ENCODE measurements at places on chromosomes 2 and 18. TPM values are rescaled to one million over a fixed set of nuclear protein-coding genes. Genes with fewer than 3 reads are reported as not detected.

The TUBA3E gene
- 1.2 TPM for total RNA-seq

The SLC4A3 gene
- total RNA-seq: 396 TPM

The SPHKAP gene
- 61.2 TPM for total RNA-seq

The ORC4 gene
- 35.1 TPM for total RNA-seq

The OBSL1 gene
- total RNA-seq: 199 TPM

The TXNDC2 gene
- not detected for total RNA-seq

The GAREM2 gene
- 1.1 TPM for total RNA-seq

The KCNG2 gene
- total RNA-seq: 0.32 TPM

The PGAP1 gene
- total RNA-seq: 7.7 TPM

The MEP1B gene
- total RNA-seq: 0.13 TPM

The FARSB gene
- total RNA-seq: 17.8 TPM

The CYP1B1 gene
- total RNA-seq: 92.7 TPM

The SERPINB11 gene
- not detected for total RNA-seq

The GAD1 gene
- 0.46 TPM for total RNA-seq

The SOX11 gene
- 2.8 TPM for total RNA-seq

The CYB5A gene
- 57.2 TPM for total RNA-seq

The CCDC121 gene
- 3.5 TPM for total RNA-seq

All from cardiac septum (tissue), 1 donor.